Omental fat pad (tissue), 4 donors: ENCODE measurements at places on chromosomes 6 and 20.

GRCh38 chr6:109449064-109449794, 6.3 kb downstream of the MICAL1 start:
- DNase-seq = no peak

- DNase-seq = no peak
Observed at GRCh38 chr6:32079566-32080290, 29.4 kb downstream of the TNXB start.

GRCh38 chr6:164037171-164037870, 622.8 kb downstream of the QKI start:
- DNase-seq = no peak

DNA sequence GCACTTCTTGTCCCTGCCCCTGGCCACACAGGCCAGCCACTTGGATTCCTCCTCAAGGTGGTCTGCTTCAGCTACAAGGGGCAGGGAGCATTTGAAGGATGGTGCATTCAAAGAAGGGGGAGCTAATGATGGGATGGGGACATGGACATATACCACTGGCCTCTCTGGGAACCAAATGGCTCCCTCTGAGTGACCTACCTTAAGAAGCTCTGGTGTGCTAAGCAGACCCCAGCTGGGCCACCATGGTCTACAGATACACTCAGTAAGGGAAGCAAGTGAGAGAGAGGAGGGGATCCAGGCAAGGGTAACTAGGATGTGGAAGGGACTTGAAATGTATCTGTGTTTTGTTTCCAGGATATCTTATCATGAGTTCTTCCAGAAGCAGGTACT, 62.4 kb downstream of the TTI1 start:
- DNase-seq = no peak

- DNase-seq = no peak
Observed at GRCh38 chr6:153401751-153402150, 270.7 kb upstream of the RGS17 start.

GRCh38 chr6:157813191-157813590, 9.9 kb upstream of the SNX9 start:
- DNase-seq = no peak

GRCh38 chr6:10837622-10837994, 731 bp downstream of the MAK start:
- no peak for DNase-seq

DNA sequence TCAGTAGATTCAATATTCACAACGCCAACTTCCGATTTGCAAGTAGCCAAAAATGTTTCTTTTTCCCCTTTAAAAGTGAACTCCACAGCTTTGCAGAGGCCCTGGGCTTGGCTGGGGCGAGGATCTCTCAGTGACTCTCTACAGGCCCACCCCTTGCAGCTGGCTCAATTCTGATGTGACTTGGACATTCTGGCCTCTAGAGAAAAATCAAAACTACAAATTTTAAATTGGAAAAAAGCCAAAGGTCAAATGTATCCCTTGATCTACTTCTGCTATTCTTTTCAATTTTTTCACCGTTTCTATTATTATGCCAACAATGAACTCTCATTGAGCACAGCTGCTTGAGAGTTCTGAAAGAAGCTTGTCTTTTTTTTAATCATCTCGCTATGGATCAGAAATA, 245.9 kb upstream of the HS3ST5 start:
- DNase-seq = no peak

GRCh38 chr20:61886721-61887595, 178.7 kb downstream of the TAF4 start:
- DNase-seq = no peak

GRCh38 chr6:135738636-135739035, 112.9 kb upstream of the PDE7B start:
- no peak for DNase-seq

GRCh38 chr20:19967445-19967844, 49.7 kb upstream of the NAA20 start:
- DNase-seq = no peak

DNA sequence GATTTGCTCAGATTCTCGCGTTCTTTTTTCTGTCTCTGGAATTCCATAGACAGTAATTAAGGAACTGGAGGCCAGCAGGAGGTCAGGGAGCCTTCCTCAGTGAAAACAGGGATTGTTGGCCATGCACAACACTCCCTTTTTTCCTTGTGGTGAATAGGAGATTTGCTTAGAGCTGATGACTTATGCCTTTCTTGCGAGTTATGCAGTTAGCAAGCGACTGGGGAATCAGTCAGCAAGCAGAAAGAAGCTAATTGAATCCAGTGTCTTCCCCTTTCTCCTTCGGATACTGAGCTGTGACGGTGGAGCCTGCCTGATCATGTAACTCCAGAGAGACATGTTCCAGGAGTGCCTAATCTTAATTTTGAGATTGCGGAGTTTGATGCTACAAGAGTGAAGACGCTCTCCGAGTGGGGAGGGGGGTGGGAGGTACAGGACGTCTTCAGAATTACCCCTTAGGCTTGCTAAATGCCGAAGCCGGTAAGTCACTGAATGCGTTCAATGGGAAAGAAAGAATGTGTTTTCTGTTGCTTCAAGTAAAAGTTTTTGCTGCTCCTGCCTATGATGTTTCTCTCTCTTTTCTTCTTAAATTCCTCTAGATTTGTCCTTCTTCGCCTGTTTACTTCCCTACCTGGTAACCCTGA, 165.9 kb downstream of the SASH1 start:
- DNase-seq = no peak

DNA sequence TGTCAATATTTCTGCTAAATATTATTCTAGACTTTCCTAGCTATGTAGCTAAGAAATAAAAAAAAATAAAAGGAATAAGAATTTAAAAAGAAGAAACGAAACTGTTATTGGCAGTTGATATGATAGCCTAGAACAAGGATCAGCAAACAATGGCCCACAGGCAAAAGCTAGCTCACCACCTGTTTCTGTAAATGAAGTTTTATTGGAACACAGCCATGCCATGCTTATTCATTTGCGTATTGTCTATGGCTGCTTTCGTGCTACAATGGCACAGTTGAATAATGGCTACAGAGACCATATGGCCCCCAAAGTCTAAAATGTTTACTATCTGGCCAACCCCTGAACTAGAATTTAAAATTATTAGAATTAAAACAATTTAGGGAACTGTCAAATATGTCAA, 952.6 kb upstream of the MAP3K7 start:
- DNase-seq = no peak

DNA sequence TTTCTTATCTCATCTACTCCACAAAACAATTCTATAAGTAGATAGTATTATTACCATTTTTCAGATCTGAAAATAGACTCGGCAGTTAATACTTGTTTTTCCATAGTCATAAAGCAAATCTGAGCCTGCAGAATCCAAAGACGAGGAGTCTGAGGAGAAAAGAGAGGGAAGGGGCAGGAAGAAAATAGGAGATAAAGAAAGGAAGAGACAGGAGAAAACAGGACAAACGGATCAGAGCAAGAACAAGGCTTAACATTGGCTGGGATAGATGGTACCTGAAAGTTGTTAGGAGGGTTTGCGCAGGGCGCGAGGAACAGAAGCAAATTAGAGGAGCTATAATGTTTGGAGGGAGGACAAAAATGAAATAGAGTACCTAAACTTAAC, 639 bp upstream of the PPIL1 start:
- no peak for DNase-seq

- no peak for DNase-seq
Observed at GRCh38 chr6:47061309-47062300, 19.5 kb upstream of the ADGRF1 start.

DNA sequence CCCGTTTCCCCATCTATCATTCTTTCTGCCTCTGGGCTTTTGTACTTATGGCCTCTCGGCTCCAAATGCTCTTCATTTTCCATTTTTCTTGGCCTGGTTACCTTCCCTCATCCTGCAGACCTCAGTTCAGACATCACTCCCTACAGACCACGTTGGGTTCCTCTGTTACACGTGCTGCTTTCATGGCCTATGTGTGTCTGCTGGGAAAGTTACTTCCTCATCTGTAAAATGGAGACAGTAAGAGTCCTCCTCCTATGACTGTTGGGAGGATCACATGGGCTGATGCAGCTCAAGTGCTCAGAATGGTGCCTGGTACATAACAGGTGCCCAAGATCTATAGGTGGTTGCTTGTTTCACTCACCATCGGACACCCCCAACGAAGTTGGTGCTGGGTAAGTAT, 13.5 kb downstream of the KCNK17 start:
- no peak for DNase-seq

DNA sequence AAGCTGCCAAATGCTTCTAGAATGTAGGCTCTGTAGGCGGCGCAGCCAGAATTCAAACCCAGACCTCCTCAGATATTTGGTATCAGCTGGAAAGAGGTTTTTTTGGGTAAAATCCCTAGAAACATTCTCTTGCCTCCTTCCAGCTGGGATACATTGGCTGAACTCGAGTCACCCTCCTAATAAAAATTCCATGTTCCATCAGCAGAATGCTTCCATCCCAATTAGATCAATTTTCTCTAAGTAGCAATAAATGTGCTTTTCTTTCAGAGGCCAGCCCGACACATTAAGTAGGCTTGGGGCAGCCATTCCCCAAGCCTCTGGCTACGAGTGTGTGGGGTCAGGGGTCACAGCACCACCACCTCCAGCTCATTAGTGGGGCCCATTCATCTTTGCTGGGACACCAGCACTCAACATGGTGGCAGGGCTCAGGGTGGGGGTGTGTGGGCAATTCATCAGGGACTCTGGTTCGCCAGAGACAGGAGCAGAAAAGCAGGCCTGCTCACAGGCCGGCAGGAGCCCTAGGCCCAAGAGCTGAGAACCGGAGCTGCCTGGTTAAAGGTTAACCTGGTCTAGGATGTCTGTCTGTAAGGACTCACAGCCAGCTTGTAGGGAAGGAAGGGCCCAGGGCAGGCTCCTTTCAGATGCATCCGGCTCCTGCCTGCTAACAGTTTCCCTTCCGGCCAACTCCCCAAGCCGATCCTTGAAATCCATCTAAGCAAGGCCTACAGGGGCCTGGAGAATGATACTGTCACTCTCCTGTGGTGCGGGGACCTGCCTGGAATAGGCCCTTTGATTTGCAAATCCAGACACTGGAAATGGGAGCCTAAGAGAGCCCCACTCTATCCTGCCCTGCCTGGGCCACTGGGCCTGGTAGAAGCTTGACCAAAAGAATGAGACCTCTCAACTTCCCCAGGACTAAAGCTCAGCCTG, 159.1 kb upstream of the TOP1 start:
- DNase-seq = no peak

DNA sequence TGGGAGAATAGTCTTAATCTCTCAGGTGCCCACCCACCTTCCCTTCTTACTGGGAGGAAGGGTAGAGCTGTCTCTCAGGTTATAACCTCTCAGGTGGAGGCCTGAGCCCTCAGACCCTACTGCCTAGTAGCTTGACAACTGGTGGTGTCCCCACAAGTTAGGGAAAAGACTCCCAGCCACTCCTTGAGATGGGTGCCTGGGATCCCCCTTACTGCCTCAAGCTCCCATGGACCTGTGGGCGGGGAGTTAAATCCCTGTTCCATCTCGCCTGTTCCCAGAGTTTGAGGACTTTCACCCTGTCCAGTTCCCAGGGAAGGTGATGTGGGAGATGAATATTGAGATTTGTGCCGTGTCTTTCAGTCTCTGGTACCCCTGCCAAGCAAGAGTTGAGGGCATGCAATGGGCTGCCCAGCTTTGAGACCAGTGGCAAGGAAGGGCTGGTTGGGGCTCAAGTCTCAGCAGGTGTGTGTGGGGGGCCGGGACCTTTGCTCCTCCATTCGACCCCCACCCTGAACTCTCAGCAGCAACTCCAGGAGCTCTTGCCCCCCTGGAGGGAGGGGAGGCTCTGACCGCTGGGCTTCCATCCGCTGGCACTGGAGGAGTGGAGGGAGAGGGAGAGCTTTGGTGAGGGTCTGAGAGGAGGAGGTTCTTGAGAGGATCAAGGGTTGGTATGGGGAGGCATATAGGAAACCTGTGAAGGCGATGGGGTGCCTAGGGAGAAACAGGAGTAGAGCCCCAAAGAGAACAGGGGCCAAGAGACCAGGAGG, 1.1 kb upstream of the PBX2 start:
- no peak for DNase-seq

DNA sequence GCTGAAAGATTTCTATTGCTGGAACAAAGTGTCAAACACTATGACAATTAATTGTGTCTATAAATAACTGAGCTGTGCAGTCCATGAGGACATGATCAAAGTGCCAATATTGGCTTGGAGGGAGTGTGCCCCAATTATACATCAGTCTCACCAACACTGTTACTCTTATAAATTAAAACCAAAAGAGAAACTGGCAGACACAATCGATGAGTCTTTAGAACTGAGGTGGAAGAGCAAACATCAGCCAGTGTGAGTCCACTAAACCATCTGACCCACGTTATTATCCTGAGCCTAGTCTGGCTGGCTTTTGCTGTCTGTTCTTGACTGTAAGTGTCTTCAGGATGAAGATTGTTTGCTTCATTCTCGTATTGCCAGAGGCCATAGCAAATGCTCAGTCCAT, 98.9 kb downstream of the OLIG3 start:
- DNase-seq = no peak

DNA sequence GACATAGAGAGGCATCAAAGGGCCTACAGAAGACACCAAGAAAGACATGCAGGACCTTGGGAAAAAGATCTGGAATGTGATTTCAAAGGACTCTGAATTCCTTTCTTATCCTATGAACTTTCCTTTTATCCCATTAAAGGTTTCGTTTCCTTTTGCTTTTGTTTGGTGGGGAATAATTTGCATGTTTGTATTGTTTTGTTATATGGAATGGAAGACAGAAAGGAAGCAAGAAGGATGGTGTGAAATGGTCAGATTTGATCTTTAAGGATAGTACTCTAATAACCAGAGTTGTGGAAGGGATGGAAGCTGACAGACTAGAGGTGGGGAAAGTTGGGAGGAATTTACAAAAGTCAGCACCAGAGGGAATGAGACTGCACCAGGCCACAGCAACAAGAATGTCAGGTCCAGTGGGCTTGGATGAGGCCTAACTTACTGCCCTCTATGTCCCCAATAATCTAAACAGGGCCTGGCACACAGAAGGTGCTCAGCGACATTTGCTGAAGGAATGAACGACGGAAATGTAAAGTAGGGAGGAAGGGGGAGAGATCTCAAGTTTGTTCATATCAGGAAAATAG, 173.7 kb downstream of the FOXA2 start:
- no peak for DNase-seq

- no peak for DNase-seq
Observed at GRCh38 chr6:117498159-117498558, 15.7 kb downstream of the DCBLD1 start.

GRCh38 chr20:11156922-11157321, 483.1 kb upstream of the JAG1 start:
- DNase-seq = no peak
